Cardiac fibroblast (primary cell): ENCODE measurements at places on chromosomes 12 and 14.

- no peak for DNase-seq
Observed at GRCh38 chr12:8891976-8892375, 22.3 kb upstream of the PHC1 start.

GRCh38 chr14:36281309-36281708 is 39.1 kb downstream of the MBIP start:
- DNase-seq, result peak; percentile 11

- DNase-seq, result no peak
Observed at GRCh38 chr12:54588110-54588889, at the start of gene PPP1R1A. TSS of gene PPP1R1A (minus strand) at chr12:54588659. CDS start at chr12:54588488, 171 bp downstream.

DNA sequence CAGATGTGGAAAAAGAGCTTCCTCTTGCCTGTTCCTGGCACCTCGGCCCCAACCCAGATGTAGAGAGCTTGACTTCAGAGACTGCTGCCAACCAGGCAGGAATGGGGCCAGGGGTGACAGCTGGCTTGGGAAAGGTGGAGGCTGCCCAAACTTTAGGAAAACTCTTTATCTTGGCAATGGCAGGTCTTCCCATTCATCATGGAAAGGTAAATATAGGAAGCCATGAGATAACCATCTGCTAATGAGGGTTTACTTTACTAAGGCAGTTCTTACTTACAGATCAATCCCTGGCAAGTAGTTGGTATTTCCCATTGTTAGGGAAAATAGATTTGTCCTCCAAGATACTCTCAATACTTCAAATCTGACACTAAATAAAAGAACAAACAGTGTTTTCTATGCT is 143.1 kb upstream of the NUDT4 start:
- no peak for DNase-seq

- peak; percentile 82 for DNase-seq
Observed at GRCh38 chr12:49358483-49359141, 8.7 kb upstream of the SPATS2 start.

GRCh38 chr14:100982762-100983161 is 79.2 kb upstream of the RTL1 start:
- peak; percentile 34 for DNase-seq

GRCh38 chr14:51205486-51205885 is 34.6 kb upstream of the TMX1 start:
- DNase-seq, result no peak

DNA sequence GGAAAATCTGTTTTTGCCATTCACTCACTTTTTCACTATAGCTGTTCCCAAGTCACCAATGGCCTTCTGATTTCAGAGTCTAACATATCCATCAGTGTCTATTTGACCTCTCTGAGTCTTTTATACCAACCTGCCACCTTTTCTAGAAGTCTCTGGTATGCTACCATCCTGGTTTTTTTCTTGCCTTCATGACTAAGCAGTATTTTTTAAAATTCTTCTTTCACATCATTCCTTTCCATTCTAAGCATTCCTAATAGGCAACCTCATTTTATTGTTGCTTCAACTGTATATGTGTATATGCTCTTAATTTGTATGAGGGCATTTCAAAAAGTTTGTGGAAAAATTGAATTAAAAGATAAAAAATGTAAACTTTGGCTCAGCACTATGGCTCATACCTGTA is 5.0 kb downstream of the IRAK4 start:
- DNase-seq, result no peak

- no peak for DNase-seq
Observed at GRCh38 chr14:65864984-65865383, 452.5 kb downstream of the FUT8 start.

DNA sequence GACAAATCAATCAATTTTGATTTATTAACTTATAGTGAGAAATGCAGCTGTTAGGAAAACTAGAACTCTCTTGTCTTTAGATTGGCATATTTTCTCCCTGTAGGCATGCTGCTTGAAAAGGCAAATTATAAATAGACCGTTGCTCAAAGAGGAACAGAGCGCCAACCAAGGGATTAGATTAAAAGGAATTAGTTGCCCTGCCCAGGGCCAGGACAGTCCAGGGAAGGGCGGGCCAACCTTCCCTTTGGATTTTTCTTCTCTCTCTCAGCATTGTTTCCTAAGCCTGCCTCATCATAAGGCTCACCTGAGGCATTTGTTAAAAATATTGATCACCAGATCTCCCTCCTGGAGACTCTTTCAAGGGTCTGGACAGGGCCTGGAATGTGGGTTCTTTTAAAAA is 8.6 kb downstream of the CIPC start:
- DNase-seq, result no peak

- DNase-seq, result no peak
Observed at GRCh38 chr12:85568395-85569103, 267.7 kb downstream of the RASSF9 start.

DNA sequence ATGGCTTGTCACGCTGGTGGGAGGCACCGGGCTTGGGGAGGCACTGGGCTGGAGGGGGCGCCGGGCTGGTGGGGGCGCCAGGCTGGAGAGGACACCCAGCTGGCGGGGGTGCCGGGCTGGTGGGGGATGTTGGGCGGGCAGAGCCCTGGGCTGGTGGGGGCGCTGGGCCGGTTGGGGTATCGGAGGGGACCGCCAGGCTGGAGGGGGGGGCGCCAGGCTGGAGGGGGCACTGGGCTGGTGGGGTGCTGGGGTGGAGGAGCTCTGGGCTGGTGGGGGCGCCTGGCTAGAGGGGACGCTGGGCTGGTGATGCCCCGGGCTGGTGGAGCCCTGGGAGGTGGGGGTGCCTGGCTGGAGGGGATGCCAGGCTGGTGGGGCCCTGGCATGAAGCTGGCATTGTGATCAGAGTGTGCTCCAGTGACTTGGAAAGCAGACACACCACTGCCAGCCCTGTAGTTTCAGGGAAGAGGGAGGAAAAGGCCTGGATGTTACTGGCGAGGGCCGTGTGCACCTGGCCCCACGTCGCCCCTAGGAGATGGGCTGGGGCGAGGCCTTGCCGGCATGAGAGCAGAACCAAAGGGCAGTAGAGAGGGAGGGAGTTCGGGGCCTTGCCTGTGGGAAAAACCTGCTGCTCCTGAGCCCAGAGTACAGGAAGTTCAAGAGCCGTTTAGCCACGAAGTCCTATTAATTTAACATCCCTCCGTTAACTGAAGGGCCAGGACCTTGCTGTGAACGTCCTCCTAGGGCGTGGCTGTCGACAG is 13.1 kb downstream of the TEDC1 start:
- no peak for DNase-seq

DNA sequence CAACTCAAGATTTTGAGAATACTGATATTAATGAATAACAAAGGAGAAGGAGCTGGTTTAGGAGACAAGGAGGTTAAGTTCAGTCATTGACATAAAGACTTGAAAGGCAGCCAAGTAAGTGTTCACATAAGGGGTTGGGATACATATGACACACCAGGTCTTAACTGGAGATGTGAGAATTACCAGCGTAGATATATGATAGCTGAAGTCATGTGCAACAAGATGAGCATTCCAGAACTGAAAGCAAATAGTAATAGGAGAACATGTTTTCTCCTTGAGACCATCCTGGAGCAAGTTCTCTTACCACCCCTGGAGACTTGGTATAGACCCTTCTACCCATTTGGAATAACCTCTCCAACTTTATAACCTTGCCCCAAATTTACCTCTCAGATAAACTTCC is 43.3 kb upstream of the NPFF start:
- peak; percentile 49 for DNase-seq

DNA sequence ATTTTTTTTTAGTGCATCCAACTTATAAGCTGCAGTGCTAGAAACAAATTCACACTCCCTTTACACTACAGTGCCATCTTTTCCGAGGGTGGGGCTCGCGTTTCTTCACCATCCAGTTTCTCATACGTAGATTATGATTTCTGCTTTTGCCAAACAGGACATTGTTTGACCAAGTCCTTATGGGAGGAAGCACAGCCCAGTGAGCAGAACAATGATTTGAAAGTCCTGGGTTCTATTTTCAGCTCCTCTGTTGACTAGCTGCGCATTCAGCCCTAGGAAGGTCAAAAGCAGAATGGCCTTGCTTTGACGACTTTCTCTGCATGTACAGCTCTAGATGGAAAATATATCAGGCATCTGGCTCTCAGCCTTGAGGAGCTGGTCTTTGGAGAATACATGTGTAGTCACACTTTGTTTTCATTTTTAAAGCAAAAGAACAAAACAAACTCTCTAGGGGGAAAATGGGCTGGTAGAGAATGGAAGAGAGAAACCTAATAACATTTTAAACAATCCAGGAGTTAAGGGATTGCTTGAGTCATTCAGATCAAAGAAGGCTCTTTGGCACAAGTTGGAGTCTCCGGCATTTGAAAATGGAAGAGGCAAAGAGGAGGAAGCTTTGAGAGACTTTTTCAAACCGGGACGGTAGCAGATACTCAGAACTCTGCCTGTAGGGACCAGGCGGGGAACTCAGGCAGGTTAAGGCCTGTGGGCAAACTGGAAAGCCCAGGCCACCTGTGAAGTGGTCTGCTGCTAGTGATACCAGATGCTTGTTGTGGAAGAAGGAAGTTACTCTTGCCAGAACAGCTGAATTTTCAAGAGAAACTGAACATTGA is 257.3 kb upstream of the PLEKHG7 start:
- peak; percentile 36 for DNase-seq

DNA sequence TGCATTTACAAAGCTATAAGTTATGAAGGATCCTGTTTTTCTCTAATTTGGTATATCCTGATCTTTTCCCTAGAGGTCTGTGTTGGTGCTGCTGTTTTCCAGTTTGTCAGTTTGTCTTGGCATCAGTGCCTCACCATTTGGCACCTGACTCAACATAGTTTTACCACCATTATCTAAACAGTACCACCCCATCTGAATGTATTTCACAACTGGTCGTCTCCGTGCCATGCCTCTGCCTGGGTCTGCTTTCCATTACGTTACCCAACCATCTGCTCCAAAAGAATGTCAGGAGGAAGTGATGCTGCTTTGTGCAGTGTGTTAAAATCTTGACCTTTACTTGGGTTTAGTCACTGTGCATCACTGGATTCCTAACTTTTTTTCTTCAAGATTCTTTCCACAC is 129.3 kb upstream of the RASSF8 start:
- peak; percentile 99 for DNase-seq

GRCh38 chr12:49346659-49347310 is at the start of gene DNAJC22:
TSS of gene DNAJC22 (plus strand) at chr12:49346888. CDS start at chr12:49348873, 1,985 bp downstream.
- DNase-seq, result no peak

GRCh38 chr12:7403466-7403865 is 40.5 kb downstream of the CD163L1 start:
- peak; percentile 5 for DNase-seq

- peak; percentile 99 for DNase-seq
Observed at GRCh38 chr12:50786498-50787231, 22.8 kb downstream of the ATF1 start.
